ENCODE measurements at places on chromosomes 2 and 18.
A peak's percentile ranks its signal among the peaks of the same experiment; 100 is the strongest.

DNA sequence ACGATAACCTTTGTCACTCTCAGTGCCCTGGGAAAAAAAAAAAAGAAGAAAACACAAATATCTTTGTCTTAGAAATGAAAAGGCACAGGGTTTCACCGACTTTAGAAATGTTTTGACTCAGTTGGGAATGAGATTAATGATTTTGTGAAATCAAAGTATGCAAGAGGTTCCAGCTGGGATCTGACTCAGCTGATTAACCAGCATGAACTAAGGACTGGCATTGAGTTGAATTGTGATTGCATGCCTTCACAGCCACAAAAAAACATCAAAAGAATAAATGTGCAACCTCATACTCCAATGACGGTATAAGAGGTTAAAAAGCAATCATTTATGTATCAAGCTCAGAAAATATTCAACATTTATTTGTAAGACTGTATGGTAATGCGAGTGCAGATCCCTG is 566.6 kb upstream of the DSEL start:
- peak; percentile 97 for DNase-seq

- no peak for DNase-seq
Observed at GRCh38 chr2:44211183-44211582, 42.5 kb downstream of the PPM1B start.

- no peak for DNase-seq
Observed at GRCh38 chr2:216107320-216107719, 1.8 kb upstream of the XRCC5 start.

DNA sequence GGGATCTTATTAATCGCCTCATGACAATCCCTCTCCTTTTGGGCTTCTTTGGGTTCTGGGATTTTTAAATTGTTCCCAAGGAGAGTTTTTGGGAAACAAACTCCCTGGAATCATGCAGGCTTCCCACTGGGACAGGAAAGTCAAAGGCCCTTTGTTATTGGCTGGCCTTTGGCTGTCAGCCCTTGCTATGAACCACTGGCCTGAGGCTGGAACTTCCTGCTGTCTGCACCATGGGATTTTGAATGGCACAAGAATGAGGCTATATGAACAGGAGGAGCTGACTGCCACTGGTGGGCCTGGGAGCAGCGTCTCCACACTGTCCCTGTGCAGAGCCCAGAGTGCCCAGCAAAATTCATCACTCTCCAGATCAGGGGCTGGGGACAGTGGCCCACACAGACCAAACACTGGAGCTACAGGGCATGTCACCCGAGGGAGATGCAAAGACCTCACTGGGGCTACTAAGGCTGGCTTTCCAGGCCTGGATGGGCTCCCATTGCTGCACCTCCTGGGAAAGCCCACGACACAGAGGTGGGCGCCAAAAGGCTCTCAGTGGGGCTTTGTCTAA is 35.7 kb downstream of the STEAP3 start:
- DNase-seq, result no peak

- peak; percentile 94 for DNase-seq
Observed at GRCh38 chr2:42964439-42965083, 172.2 kb upstream of the HAAO start.

- no peak for DNase-seq
Observed at GRCh38 chr2:48799601-48800000, 44.1 kb upstream of the LHCGR start.

GRCh38 chr2:180046776-180047175 is 39.7 kb upstream of the CWC22 start:
- peak; percentile 20 for DNase-seq

DNA sequence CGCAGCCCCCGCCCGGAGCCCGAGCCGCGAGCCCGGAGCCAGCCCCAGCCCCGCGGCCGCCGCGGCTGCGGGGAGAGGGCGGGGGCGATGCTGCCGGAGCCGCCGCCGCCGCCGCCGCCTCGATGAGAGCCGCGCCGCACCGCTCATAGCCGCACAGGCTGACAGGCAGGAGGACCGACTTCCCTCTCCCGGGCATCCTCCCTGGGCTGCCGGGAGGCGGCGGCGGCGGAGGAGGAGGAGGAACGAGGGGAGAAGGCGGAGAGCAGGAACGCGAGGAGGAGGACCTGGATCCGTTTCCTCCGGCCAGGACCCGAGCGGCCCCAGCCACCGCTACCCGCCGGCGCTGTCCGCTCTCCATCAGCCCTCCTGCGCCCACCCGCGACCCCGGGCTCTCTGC is 370 bp downstream of the KLHL29 start:
- DNase-seq, result no peak

DNA sequence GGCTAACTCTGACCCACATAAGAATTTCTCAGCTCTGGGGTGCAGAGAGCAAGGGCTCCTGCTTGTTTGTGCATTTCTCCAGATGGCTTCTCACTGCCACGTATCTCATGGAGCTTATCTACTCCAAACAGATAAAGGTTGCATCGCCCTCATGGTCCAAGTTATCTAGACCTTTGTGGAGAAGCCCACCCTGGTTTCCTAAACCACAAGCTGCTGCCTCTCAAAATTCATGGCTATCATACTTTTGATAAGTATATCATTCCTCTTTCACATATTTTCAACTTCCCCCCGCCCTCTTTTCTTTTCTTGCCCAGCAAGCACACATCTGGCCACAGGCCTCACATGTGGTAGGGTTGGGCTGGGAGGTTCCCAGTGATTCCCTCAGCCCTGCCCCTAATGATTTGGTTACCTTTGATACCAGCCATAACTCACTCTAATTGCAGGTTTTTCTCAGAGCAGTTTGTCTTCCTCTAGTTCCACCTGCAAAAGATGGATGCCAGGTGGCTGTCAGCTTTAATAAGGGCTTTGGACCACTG is 146.0 kb downstream of the RHBDD1 start:
- no peak for DNase-seq

DNA sequence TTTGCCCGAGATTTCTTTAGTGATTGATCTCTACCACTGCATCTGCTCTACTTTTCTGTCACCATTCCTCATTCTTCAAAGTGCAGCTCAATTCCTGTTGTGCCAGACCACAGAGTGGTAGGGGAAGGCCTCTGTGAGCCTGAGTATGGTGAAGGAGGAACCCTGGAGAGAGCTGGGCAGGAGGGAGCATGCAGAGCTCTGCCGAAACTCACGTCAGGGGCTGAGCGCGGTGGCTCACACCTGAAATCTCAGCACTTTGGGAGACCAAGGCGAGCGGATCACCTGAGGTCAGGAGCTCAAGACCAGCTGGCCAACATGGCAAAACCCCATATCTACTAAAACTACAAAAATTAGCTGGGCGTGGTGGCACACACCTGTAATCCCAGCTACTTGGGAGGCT is 54.1 kb downstream of the PKP4 start:
- DNase-seq, result no peak

DNA sequence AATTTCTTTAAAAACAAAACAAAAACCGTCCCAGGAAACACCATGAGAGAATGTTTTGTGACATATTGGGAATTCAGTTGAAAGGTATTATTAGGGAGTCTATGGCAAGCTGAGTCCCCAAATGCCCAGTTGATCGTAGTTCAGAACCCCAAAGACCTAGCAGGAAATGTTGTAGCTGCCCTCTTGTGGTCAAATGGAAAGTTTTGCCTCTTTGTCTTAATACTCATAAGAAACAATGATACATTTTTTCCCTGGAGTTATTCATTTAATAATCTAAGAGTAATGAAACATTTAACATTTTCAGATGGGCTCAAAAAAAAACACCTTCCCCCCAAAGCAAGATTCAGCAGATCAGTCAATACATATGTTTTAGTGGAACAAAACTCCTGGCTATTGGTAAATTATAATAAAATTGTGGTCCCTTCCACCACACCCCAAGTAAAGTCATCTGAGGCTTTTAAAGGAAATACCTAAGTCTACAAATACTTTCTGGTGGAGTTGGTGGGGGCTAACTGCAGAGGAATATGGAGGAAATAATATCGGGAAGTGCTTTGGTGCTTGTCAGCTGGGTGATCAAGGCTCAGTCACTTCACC is 37.8 kb upstream of the EFEMP1 start:
- DNase-seq, result peak; percentile 52

GRCh38 chr2:80281049-80281448 is 23.5 kb downstream of the LRRTM1 start:
- no peak for DNase-seq

DNA sequence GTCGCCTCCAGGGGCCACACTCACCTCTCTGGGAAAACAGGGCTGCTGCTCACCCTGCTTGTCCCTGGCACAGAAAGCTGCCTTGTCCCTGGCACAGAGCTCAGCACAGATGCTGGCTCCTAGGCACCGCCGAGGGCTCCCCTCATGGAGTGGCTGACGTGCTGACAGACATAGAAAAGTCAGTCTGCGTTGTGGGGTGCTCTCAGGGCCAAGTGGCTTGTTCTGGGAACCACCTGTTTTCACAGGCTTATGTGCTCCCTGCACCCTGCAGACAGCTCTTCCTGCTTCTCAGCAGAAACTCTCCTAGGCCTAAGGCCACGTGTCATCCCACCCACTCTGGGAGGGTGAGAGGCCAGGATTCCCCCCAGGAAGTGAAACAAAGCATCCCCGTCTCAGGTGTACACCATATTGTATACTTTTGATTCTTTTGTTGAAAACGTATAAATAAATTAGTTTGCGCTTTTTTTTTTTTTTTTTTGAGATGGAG is 84.7 kb upstream of the TMEM200C start:
- no peak for DNase-seq

- no peak for DNase-seq
Observed at GRCh38 chr2:85239102-85239501, 88.7 kb downstream of the TGOLN2 start.

DNA sequence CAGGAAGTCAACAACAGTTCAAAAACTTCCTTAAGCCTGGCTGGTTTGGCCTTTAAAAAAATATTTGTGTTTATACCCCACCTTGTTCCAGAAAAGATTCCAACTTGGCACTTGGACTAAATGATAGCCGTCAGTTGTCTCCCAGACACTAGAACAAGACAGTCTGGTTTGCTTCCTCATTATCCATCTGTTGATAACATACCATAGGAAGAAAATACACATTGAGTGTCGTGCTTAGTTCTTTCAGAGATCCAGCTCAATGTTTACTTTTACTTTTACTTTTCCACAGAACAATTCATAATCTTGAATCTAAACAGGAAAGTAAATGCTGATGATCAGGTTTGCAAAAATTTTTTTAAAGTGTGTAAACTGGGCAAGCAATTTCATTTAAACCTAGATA is 2.4 kb upstream of the VPS54 start:
- no peak for DNase-seq

- DNase-seq, result no peak
Observed at GRCh38 chr2:162014751-162015150, 59.3 kb downstream of the DPP4 start.

DNA sequence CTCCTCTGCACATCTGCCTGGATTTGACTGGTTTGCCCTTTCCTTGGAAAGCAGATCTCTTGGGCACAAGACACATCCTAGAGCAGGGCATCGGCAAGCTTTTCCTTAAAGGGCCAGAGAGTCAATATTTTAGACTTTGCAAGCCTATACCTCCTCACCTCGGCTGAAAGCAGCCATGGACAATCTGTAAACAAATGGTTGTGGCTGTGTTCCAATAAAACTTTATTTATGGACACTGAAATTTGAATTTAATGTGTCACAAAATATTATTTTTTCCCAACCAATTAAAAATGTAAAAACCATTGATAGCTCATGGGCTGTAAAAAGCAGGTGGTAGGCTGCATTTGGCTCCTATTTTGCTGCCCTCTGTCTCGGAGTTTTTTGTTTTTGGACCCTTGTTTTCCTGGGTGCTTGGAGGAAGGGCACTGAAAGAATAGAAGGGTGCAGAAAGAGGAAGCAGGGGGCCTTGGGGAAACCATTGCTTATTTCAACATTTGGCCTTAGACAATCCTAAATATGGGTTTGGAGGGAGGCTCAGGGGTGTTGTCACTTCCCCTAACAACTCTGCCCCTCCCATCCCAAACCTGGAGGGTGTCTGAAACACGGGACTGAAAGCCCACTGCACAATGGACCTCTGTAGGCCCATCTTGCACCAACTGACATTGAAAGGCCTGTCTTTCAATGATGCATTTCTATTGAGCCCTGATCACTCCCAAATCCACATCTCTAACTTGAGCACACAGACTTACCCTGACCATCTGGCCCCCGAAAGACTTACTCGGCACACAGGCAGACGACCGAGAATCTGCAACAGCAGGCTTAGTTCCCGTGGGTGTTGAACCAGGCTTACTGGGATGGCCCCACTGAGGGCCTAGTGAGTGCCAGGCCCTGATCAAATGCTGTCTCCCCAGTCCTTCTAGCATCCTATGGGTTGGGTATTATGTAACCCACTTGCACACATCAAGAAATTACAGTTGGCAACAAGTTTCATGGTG is 7.1 kb upstream of the ZFP36L2 start:
- DNase-seq, result no peak

DNA sequence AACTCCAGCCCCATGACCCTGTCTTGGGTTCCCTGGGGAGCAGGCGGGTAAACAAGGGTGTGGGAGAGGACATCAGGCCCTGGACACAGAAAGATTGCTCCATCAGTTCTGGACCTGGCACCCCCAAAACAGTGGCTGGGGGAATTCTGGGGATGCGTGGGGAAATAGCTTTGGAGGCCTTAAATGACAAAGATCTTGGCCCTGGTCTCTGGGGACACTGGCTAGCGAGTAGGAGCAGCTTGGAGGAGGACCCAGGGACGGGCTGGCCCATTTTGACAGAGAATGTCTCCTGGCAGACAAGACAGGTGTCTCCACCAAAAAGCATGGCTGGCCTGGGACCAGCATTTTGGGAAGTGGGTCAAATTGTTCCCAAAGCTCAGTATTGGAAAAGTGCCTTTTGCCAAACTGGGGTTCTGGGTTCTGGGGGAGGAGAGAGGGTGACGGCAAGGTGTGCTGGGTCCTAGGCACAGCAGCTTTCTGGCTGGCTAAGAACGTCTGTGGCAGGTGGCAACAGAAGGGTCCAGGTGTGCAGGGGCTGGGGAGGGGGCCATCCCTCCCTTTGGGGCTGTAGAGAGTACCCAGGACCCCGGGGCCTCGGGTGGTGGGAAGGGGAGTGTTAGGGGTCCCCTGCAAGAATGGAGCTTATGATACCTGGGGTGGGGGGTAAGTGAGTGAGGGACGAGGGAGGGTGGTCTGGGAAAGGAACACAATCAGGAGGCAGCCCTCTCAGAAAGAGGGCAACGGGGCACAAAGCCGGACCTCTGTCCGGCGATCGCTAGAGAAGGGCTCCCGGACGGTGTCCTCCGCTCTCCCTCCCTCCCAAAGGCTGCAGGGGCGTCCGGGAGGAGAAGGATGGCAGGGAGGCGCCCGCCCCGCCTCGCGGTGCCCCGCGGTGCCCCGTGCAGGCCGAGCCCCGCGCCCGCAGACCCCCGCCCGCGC is 556 bp downstream of the CYRIA start:
- no peak for DNase-seq

DNA sequence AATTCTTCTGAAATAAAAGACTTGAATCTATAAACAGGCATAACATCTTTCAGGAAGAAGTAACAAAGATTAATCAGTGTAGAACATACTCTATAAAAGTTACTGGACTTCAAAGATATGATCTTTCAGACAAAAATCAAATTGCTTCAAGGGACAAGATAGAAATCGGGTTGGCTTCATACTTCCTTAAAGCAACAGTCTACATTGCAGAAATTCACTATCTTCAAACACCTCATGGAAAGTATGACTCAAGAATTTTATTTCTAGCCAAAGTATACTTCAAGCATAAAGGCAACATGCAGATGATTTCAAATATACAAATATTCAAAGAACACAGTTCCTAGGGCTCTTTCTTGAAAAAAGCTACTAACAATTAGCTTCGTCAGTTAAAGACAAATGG is 240.7 kb downstream of the SRBD1 start:
- no peak for DNase-seq
